ENCODE measurements at places on chromosomes 16 and 17. TPM values are rescaled to one million over a fixed set of nuclear protein-coding genes. Genes with fewer than 3 reads are reported as not detected.

- DNase-seq: no peak
- H3K36me3 ChIP-seq: no peaks in the 10 kb centered on the region
- H3K27me3 ChIP-seq: no peaks in the 10 kb centered on the region
- no peaks in the 10 kb centered on the region for H3K4me1 ChIP-seq
- no peak overlapping the region for H3K4me3 ChIP-seq
- H3K27ac ChIP-seq: no peak overlapping the region
Observed at GRCh38 chr16:78133919-78134318, 34.5 kb downstream of the WWOX start.

DNA sequence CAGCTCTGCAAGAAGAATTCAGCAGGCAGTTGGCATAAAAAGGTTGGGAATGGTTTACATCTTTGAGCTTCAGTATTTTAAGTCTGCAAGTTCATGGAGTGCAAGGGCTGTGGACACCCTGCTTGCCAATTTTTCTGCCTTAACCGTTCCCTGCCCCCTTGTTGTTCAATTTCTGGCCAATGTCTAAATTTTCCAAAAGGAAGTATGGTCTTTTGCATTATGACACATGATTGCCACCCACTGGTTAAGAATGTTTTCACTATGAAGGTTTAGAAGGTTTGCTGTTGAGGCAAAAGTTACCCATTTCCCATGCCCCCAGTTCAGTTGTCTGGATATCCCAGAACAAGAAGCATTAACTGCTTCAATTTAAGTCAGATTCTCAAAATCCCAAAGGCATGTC lies 441.9 kb downstream of the CDH13 start:
- H3K4me1 ChIP-seq: no peaks in the 10 kb centered on the region
- H3K36me3 ChIP-seq: no peaks in the 10 kb centered on the region
- DNase-seq: no peak
- no peak overlapping the region for H3K4me3 ChIP-seq
- no peak overlapping the region for H3K27ac ChIP-seq
- no peaks in the 10 kb centered on the region for H3K27me3 ChIP-seq

DNA sequence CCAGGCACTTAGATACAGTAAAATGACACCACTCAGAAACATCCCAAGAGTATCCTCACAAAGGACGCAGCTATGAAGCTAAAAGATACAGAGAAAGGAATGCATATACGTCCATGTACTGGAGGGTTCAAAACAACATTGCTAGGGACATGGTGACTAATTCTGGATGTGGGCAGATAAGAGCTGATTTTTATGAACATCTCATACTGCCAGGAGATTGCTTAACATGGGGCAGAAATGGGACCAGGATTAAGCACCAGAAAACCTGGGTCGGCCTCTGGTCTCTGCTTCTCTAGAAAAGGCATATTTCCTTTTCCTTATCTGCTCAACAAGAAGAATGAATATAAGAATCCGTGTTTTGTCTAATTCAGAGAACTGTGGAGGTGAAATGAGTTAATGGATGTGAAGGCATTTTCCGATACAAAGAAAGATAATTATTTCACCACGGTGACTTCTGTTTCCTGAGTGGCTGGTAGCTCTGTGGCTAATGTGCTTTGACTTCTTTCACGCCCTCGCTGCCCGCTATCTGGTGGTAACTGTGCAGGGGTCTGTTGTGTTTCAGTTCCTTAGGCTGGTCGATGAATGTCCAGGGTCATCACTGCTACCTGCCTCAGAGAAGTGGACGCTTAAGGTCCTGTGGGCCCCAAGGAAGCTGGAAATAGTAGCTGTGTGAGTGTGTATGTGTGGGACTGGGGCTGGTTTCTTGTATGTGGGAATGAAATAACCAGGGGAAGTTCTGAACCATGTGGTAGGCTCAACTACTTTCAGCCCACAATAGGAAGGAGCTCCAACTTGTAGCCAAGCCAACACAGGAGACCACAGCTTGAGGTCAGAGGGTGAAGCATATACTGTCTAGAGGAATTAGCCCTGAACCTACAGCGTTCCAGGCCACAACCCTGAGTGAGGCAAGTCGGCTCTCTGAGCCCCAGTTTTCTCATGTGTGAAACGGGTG lies 15.8 kb upstream of the CCL5 start:
- H3K27me3 ChIP-seq: no peaks in the 10 kb centered on the region
- no peaks in the 10 kb centered on the region for H3K4me1 ChIP-seq
- no peaks in the 10 kb centered on the region for H3K36me3 ChIP-seq
- H3K4me3 ChIP-seq: no peak overlapping the region
- no peak overlapping the region for H3K27ac ChIP-seq

DNA sequence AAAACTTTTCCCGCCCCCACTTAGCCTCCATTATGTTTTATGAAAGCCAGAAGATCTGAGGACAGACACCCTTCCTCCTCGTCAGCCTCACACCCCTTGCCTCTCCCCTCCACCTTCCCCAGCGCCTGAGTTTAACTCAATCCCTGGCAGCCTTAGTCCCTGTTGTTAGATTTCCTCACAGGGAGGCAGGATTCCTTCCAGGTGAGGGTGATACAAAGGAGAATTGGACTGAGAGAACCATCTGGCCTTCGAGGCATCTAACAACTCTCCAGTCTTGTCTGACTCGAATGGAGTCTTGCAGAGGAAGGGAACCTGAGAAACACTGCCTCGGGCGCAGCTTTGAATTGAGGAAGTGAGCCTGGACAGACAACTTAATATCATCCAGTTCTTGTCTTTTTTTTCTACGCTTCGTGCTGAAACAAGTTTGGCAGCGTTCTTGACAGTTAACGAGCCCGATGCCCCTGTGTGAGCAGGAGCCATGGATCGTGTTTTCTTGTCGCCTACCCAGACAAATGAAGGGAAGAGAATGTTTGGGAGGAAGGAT lies 1.3 kb upstream of the ZNF768 start:
- H3K27ac ChIP-seq: peak overlapping the region; percentile 98
- no peaks in the 10 kb centered on the region for H3K4me1 ChIP-seq
- H3K4me3 ChIP-seq: peak overlapping the region; percentile 88
- DNase-seq: peak; percentile 79
- no peaks in the 10 kb centered on the region for H3K27me3 ChIP-seq
- peaks cover 11% of the 10 kb centered on the region for H3K36me3 ChIP-seq

- no peaks in the 10 kb centered on the region for H3K27me3 ChIP-seq
- peak overlapping the region; percentile 75 for H3K4me3 ChIP-seq
- H3K4me1 ChIP-seq: peaks cover 6% of the 10 kb centered on the region
- no peak for DNase-seq
- no peaks in the 10 kb centered on the region for H3K36me3 ChIP-seq
Observed at GRCh38 chr17:49850772-49851386, 3.0 kb upstream of the TAC4 start.

GRCh38 chr17:29623283-29623647 lies 553 bp upstream of the CORO6 start:
- H3K27ac ChIP-seq: no peak overlapping the region
- no peaks in the 10 kb centered on the region for H3K27me3 ChIP-seq
- no peaks in the 10 kb centered on the region for H3K36me3 ChIP-seq
- peak overlapping the region; percentile 67 for H3K4me3 ChIP-seq
- DNase-seq: no peak

TEKT1 gene
- not detected for total RNA-seq

Data from breast epithelium (tissue), 4 donors.